Hepatic stellate cell (primary cell): ENCODE measurements at places on chromosomes 6 and 20.
A peak's percentile ranks its signal among the peaks of the same experiment; 100 is the strongest.

GRCh38 chr6:21741221-21742109 lies 147.9 kb downstream of the SOX4 start:
- no peak for DNase-seq

- DNase-seq, result peak; percentile 60
These were observed 135.0 kb upstream of the RIPOR2 start for GRCh38 chr6:25070547-25071366.

DNA sequence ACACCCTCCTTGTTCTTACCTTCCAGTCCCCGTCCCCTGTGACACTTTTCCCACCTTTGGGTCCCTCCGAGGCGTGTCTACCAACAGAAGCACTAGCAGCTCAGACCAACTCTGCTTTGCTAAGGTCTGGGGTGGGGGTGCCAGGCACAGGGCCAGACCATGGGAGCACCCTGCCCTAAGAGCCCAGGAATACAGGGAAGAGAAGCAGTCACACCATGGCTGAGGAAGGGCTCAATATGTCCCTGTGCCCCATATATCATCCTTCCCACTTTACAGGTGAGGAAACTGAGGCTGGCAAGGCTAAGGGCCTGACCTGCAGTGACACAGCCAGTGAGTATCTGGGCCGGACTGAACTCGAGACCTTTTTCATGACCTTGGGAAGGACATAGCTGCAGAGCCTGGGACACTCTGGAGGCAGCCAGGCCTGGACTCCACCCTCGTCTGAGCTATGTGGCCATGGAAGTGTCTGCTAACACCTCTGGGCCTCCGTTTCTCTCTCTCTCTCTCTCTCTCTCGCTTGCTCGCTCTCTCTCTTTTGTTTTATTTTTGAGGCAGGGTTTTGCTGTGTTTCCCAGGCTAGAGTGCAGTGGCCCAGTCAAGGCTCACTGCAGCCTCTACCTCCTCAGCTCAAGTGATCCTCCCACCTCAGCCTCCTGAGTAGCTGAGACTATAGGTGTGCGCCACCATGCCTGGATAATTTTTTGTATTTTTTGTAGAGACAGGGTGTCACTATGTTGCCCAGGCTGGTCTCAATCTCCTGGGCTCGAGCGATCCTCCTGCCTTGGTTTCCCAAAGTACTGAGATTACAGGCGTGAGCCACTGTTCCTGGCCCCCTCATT lies 156.7 kb downstream of the GRM4 start:
- no peak for DNase-seq

GRCh38 chr6:137794516-137795201 lies 72.4 kb upstream of the TNFAIP3 start:
- DNase-seq, result no peak

DNA sequence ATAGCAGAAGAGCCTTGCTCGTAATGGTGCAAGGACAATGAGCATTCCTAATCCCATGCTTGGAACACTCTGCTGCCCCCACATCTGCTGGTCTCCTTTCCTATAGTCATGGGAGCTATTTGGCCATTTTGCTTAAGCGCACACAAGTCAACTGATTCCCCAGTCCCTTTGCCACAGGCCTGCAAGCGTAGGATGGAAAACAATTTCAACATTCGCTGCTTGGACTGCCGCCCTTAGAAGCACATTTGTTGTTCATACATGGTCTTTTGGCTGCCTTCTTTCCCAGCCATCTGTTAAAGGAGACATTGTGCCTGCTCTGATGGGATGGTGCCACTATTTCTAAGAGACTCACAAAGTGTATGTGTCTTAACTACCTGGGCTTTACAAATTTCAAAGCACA lies 96.9 kb downstream of the RFX6 start:
- DNase-seq, result no peak

DNA sequence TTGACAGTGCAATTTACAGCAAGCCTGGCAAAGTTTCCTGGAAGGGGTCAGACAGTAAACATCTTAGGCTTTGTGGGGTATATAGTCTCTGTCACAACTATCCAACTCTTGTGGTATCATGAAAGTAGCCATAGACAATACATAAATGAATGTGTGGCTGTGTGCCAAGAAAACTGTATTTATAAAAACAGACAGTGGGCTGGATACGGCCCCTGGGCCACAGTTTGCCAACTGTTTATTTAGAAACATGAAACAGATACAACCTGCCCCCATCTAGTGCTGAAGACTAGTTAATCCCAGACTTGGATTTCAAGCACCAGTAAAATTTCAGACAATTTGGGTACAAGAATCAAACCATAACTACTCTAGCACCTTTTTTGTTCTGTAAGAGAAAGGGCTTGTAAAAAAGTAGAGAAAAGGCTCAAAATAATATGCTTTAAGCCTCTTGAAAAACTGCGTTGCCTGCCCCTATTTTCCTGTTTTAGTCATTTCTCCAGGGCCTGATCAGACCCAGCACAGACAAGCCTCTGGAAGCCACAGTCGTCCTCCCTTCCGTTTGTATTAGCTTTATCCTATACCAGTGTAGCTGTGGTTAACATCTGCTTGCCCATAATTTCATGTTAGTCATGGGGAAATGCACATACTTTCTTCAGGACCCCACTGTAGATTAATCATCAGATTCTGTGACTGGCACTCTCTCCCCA lies 30.8 kb downstream of the JAG1 start:
- no peak for DNase-seq

DNA sequence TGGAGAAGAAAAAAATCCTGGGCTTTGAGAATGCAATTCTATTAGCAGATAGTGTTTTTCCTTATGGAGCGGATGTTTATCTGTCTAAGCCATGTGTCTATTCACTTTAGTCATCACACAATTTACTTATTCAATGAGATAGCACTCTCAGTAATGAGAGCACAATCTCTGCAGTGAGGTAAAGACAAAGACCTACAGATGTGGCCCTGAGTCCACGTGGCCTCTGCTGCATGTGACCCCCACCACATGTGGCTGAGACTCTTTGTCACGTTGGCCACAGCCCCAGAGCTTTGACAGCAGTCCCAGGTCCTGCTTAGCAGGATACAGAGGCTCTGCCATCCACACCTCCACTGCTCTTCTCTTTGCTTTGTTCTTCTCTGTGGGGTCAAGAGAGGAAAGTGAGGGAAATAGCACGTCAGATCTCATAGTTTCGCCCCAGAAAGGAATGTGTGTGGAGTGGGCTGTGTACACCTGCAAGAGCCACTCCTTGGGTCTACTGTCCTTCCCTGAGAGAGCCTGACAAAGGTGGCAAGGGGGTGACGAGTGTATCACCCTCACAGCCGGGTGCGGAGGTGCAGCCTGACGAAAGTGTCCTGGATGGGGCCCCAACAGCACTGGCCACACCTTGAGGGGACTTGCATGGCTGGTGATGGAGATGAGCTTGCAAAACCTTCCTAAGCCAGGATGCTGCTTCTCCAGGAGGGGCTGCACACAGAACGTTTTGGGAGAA lies 40.7 kb downstream of the ZNF831 start:
- no peak for DNase-seq

- no peak for DNase-seq
These were observed 117.3 kb downstream of the QRSL1 start for GRCh38 chr6:106746652-106747051.

DNA sequence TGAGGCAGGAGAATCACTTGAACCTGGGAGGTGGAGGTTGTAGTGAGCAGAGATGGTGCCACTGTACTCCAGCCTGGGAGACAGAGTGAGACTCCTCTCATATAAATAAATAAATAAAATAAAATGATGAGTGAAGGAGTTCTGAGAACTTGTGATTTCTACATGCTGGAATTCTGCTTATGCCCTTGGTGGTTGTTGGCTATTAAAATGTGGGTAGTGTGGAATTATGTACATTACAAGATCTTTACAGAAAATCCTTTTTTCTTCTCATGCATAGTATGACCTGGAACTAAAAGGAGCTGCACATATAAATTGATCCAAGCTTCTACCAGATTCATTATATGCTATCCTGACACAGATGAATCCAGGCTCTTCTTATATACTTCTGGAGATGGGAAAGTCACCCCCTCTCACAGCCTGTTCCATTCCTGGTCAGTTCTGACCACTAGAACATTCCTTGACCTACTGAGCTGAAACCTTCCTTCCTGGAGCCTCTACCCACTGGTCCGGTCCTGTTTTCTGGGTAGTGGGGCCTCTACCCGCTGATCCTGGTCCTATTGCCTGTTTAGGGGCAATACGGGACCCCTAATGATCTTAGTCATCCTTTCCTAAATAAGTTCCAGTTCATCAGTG lies 37.7 kb upstream of the TAF8 start:
- no peak for DNase-seq

DNA sequence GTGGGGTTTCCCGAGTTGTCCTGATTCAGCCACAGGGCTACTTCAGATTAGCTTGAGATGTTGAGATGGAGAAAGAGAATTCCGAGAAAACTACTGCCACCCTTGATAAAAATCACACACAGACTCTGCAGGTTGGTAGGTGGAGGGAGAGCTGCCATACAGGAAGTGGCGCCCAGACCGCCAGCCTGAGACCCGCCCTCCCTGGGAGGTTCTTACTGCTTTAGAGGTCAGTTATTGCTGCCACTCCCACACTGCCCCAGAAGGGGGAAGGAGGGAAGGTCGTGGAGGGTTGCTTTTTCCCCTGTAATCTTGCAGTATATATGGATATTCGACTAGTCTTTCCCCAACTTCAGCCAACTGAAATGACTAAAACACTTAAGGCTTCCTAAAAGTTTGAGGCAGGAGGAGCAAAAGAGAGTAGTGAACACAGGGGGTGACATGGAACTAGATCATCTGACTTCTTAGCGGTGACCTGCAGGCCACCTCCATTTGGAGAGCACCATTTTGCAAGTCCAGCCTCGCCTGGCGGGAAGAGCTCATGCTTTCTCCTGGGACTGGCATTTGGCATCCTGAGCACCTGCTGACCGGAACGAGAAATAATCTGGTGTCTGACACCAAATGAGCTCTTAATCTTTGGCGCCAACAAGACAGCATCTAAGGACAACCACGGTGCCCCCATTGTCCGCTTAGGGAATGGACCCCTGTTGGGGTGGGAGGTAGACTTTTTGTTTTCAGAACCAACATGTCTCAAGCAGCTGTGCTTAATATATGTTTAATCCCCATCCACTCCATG lies 35.7 kb upstream of the SLC22A1 start:
- no peak for DNase-seq

DNA sequence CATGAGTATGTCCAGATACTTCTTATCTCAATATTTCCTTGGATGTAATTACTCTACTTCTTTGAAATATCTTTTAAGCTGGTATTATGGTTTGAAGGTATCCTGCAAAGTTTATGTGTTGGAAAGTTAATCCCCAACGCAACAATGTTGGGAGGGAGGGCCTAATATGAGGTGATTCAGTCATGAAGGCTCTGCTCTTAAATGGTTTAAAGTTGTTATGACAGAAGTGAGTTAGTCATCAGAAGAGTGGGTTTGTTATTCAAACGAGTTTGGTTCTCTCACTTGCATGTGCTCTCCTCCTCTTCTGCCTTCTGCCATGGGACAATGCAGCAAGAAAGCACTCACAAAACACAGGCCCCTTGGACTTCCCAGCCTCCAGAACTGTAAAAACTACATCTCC lies 176.3 kb downstream of the KCNQ5 start:
- peak; percentile 4 for DNase-seq

- peak; percentile 41 for DNase-seq
These were observed 64.3 kb downstream of the CDH22 start for GRCh38 chr20:46243707-46244628.

GRCh38 chr6:125363039-125363823 lies 61.5 kb upstream of the HDDC2 start:
- DNase-seq, result peak; percentile 19

DNA sequence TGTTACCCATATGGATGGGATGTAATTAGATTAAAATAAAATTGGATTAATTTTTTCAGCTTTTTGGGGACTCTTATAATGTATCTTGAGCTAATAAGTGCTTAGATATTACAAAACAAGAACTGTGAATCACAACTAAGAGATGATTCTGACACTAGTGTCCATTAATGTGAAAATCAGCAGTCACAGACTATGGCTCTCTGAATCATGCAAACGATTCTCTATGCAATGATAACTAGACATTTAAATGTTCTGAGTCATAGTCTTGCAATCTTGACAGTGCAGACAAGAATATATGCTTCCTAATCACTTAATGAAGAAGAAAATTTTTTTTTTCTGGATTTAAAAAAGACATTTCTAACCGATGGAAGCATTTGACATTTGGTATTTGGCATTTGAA lies 82.2 kb upstream of the OPRM1 start:
- DNase-seq, result no peak

GRCh38 chr6:912871-913835 lies 220.2 kb upstream of the EXOC2 start:
- DNase-seq, result no peak

DNA sequence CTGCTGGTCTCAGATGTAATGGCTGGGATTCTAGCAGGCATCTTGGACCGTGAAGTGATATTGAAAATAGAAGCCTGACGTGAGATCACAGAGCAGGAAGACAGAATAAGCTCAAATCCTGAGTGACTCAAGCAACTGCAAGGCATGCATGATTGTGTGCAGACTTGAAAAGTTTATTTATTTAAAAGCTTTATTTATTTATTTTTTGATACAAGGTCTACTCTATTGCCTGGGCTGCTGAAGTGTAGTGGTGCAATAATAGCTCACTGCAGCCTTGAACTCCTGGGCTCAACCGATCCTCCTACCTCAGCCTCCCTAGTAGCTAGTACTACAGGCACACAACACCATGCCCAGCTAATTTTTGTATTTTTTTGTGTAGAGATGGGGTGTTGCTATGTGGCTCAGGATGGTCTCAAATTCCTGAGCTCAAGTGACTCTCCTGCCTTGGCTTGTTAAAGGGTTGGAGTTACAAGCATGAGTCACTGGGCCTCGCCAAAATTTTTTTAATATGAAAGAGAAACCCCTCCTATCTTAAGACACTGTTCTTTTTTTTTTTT lies 40.1 kb upstream of the RNF144B start:
- DNase-seq, result peak; percentile 66

GRCh38 chr20:34571753-34572152 lies 13.2 kb downstream of the MAP1LC3A start:
- no peak for DNase-seq

- DNase-seq, result peak; percentile 34
These were observed 1.9 kb upstream of the AFDN start for GRCh38 chr6:167824591-167825331.

- no peak for DNase-seq
These were observed 69.5 kb downstream of the ZFAND3 start for GRCh38 chr6:37889051-37889450.

GRCh38 chr6:90072935-90073464 lies 178.7 kb downstream of the GJA10 start:
- DNase-seq, result no peak

GRCh38 chr20:59933296-59933848 lies at the start of gene SYCP2:
Gene SYCP2, minus strand, starts transcription at chr20:59933637. Its CDS starts 11,224 bp downstream, at chr20:59922413.
- peak; percentile 77 for DNase-seq

- DNase-seq, result peak; percentile 11
These were observed 45.2 kb downstream of the DSTN start for GRCh38 chr20:17614812-17615644.
